ENCODE measurements at places on chromosomes 3 and 15. TPM values are rescaled to one million over a fixed set of nuclear protein-coding genes. Genes with fewer than 3 reads are reported as not detected.

The CKMT1A gene
- not detected for total RNA-seq

The GOLGA8G gene
- total RNA-seq: not detected

The LMAN1L gene
- not detected for total RNA-seq

The NR1I2 gene
- not detected for total RNA-seq

The MAP6D1 gene
- 2.9 TPM for total RNA-seq

The UBR1 gene
- 36.6 TPM for total RNA-seq

The CSPG5 gene
- total RNA-seq: 0.67 TPM

The CFAP91 gene
- 0.33 TPM for total RNA-seq

The TIMP4 gene
- total RNA-seq: 0.98 TPM

The CD96 gene
- not detected for total RNA-seq

The PP2D1 gene
- not detected for total RNA-seq

The ZNF609 gene
- total RNA-seq: 46.9 TPM

The ROPN1 gene
- total RNA-seq: not detected

The SLC22A14 gene
- total RNA-seq: 0.10 TPM

The TLR9 gene
- under 0.01 TPM for total RNA-seq

The HTR3E gene
- total RNA-seq: not detected

The SHF gene
- 2.6 TPM for total RNA-seq

The MAP1A gene
- total RNA-seq: 0.65 TPM

The ST3GAL6 gene
- 6.0 TPM for total RNA-seq

The C2CD4A gene
- 1.2 TPM for total RNA-seq

The SMCO1 gene
- total RNA-seq: not detected

The GOLGA6L7 gene
- not detected for total RNA-seq

Data from vein endothelial cell (primary cell).